ENCODE measurements at places on chromosomes 2 and 18.

- DNase-seq: no peak
Measured at GRCh38 chr2:12107939-12108338, 361.5 kb downstream of the LPIN1 start.

- no peak for DNase-seq
Measured at GRCh38 chr2:175318542-175318941, 137.0 kb upstream of the ATP5MC3 start.

- no peak for DNase-seq
Measured at GRCh38 chr2:26245810-26246209, 1.1 kb downstream of the HADHB start.

DNA sequence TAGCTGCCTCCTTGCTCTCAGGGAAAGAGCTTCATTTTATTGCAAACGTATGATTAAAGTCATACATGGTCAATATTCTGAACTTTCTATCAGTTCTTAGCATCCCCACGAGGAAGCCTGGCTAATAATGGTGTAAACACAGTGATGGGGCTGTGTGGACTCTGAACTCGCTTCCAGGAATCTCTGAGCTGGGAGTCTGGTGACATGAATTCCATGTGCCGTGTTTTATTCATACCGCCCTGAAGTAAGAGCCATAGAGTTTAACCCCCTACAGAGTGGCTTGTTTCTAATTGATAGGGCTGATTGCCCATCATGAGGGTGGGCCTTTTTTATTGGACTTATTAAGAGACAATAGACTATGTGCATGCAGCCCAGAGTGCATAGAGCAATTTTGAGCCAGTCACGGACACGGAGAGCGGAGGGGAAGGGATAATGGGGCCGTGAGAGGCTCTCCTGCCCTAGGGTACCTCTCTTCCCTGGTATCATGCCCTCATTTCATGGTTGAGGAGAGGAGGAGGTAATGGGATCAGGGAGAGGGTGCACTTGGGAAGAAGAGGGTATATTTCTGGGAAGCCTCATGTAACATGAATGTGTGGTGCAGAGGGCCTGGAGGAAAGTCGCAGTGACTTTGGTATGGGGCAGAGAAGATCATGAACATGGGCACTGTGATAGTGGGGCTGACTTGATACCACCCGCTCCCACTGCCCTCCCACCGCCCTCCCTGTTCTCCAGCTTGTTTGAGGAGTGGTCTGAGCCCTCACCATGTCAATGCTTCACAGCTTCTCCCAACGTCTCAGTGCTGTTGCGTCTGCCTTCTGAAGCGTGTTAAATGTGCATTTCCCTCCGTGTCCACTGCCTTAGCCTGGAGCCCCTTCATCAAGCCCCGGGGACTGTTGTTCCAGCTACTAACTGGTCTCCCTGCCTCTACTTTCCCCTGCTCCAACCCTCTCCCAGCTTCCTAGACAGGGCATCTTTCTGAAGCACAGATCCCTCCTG, 73.2 kb downstream of the IL1R2 start:
- no peak for DNase-seq

Measured in CD4-positive, alpha-beta T cell treated with Interleukin-17A for 4 hours (primary cell).